Islet precursor cell (in vitro differentiated cells): ENCODE measurements at places on chromosomes 6 and 20.

DNA sequence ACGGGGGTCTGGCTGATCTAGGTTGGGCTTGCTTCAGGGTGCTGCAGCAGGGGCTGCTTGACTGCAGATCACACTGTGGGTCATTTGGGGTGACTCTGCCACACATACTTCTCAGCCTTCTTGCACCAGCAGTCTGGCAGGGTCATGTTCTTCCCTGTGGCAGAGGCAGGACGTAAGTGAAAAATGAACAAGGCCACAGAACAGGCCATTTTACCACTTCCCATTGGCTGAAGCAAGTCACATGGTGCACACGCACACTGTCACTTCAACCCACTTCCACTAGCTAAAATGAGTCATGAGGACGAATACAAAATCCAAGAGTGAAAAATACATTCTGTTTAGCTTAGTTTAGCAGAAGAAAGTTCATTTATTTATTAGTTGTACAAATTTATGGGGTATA is 168.6 kb upstream of the GGTLC1 start:
- DNase-seq = no peak

GRCh38 chr20:53312957-53313356 is 280.7 kb downstream of the ZNF217 start:
- no peak for DNase-seq

GRCh38 chr20:62704341-62704948 is 4.2 kb upstream of the NTSR1 start:
- DNase-seq = no peak

DNA sequence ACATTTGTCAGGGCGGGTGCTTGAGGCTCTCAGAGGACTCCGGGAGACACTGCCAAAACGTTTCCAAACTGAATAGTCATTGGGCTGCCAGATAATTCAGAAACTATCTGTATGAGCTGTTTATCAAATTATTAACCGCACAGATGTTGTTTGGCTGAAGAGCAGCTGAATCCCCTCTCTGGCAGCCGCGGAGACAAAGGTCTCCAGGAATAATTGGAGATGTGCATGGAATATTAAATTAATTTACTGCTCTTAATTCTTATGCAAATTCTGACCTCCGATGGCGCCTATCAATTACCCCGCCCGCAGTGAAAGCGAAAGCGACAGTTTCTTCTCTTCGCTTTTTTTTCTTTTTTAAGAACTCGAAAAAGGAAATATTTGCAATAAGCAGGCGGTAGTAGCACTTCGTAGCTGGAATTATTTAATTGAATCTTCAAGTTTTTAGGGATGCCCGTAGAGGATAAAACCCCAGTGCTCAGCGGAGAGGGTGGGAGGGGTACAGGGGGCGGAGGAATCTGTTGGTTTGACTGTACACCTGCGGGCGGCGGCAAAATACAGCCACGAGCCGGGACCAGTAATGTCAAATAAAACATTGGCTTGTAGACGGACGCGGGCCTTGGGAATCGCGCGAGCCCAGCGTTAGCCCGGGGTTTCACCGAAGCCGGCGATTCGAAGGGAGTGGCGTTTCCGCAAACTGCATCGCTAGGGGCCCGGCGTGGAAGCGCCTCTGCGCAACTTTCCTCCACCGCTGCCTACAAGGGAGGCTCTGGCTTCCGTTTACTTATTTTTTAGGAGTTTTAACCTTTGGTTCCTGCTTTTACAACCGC is 6.2 kb downstream of the LINC00237 start:
- no peak for DNase-seq

DNA sequence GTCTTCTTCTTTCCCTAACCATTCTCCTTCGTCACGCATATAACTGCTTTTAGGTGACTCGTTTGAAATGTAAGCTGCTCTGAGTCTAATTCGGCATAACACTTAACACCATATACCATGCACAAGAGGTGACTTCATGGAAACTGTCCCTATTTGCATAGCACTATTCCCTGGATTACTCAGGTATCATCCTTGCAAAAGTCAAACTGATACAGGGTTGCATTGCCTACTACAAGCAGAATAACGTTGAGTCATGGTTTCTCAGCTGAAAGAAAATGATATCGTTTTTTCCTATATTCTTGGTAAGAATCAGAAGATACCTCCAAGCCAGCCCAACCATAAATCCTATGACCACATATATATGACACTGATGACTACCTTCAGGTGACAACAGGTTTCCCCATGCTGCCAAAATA is 227.5 kb downstream of the ATXN1 start:
- no peak for DNase-seq

- no peak for DNase-seq
Measured at GRCh38 chr6:127468936-127469335, 9.7 kb upstream of the KIAA0408 start.

GRCh38 chr20:45323731-45324130 is 15.6 kb upstream of the MATN4 start:
- no peak for DNase-seq

DNA sequence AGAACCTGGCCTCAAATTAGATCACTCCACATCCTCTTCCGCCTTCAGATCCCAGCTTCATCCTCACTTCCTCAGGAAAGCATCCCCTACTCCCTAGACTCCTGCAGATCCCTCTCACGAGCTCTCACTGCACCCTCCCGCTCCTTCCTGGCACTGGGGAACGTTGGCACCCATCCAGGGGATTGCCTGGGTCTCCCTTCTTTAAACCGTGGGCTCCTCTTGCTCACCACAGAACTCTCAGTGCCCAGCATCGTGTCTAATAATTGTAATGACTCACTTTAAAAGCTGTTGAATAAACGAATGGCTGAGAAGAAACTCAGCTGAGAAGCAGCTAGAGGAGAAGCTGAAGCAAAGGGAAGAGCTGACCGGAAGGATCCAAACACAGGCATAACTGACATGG is 20.4 kb downstream of the ZC3H12D start:
- DNase-seq = no peak

DNA sequence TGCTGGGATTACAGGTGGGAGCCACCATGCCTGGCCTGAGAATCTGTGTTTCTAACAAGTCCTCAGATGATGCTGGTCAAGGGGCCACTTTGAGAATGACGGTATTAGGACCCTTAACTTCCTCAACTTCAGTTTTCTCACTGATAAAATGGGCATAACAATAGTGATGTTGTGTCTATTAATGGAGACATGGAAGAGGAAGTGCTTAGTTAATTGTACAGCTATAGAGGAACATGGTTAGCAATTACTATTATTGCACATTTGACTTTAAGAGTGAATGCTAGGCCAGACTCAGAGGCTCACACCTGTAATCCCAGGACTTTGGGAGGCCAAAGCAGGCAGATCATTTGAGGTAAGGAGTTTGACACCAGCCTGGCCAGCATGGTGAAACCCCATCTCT is 12.7 kb downstream of the DPPA5 start:
- DNase-seq = no peak

DNA sequence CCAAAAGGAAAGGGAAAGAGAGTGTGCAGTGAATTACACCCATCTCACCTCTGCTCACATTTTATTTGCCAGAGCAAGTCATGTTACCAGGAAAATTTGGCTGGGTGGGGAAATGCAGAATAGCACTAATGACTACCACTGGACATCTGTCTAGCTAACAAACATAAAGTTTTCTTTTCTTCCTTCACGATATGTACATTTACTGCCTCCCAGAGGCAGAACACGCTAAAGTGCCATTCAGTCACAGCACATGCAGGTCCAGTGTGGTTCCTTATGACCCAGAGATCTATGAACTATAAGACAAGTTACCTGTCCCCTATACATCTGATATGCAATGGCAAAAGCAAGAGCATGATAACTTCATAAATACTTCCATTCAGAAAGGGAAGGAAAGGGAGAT is 194.1 kb downstream of the OGFRL1 start:
- no peak for DNase-seq

DNA sequence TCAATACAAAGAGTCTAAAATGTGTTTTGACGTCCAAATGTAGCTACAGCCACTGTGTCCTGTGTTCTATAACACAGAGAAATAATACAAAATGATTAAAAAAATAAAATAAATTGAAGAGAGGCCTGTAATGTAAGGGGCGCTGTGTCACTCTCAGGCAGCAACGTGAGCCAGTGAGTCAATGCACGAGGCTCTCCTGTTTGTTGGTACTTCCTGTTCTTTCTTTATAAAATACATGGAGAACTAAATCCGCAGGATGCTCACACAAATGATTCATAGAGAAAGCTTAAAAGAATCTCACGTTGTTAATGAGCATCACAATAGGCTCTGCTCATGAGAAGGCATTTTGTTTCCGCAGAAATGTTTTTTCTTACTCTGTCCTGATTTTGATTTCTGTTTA is 635.0 kb upstream of the AGPAT4 start:
- DNase-seq = no peak

GRCh38 chr6:168715643-168716481 is 274.9 kb downstream of the SMOC2 start:
- DNase-seq = no peak

DNA sequence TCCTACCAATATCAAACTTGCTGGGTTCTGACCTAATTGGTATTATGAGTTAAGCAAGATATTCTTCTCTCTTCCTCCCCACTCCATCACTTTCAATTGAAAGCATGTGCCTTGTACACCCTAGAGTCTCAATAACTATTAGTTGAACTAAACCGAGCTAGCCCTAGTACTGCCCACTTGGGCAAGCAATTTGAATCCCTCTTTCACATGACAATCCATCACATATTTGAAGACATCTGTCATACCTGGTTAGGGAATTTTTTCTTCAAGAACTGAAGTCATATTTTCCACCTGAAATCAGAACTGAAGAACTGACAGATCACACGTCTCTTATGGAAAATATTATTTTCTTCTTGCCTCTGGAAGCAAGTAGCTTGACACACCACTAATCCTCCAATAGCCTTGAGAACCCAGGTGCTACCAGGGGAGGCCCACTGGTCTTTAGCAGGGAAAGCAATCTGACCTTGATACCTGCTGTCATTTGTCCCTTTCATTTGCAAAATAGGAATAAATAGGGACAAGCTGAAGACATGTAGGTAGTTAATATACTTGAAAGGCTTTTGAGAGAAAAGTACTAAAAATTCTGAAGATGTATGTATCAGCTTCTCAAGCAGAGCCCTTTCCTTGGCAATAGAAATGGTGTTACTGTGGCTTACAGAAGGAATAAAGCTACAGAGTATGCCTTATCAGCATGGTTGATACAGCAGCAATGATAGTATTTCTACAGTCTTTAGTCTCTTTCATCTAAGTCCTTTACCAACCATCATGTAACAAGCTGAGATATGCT is 71.4 kb downstream of the GJA10 start:
- no peak for DNase-seq

DNA sequence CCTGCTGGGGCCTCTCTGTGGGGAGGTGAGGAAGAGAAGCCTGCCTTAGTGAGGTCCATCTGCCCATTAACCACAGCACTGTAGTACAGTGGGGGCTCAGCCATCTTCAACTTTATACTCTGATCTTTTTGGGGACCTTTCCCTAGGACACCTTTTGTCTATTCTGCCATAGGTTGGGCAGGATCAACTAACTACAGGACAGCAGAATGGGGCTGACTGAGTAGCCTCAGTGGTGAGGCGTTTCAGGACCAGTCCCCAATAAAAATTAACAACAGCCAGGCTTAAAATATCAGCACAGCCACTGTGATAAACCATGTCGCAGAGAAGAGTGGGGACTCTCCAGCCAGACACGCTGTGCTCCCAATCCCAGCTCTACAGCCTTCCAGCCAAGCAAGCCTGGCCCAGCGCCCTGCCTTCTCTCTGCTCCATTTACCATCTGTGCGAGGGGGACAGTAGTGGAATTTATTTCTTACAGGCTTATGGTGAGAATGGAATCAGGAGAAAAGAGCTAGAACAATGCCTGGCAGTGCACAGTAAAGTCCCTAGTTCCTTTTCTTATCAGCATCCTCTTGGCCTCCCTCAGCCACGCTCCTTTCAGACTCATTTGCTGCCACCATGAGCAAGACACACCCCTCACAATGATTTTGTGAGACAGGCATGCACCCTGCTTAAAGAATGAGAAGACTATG is 75.5 kb downstream of the SLC22A23 start:
- no peak for DNase-seq

- no peak for DNase-seq
Measured at GRCh38 chr20:62482146-62482809, 6.5 kb upstream of the GATA5 start.
